ENCODE measurements at places on chromosomes 6 and 20. TPM values are rescaled to one million over a fixed set of nuclear protein-coding genes. Genes with fewer than 3 reads are reported as not detected.

GRCh38 chr6:44342489-44342888 lies at the start of gene SPATS1:
TSS of gene SPATS1 (plus strand) at chr6:44342650. CDS start at chr6:44343096, 446 bp downstream.
- H3K27ac ChIP-seq: no peak within 1 kb of the TSS
- peaks cover 47% of the 10 kb centered on the region for H3K27me3 ChIP-seq
- no peak within 1 kb of the TSS for H3K4me3 ChIP-seq
- H3K36me3 ChIP-seq: no peaks in the 10 kb centered on the region

GRCh38 chr6:142760152-142760551 lies 184.8 kb downstream of the HIVEP2 start:
- peaks cover 21% of the 10 kb centered on the region for H3K36me3 ChIP-seq
- no peak overlapping the region for H3K4me3 ChIP-seq
- H3K27ac ChIP-seq: no peak overlapping the region
- no peaks in the 10 kb centered on the region for H3K27me3 ChIP-seq
- no peak for DNase-seq
- peaks cover 6% of the 10 kb centered on the region for H3K4me1 ChIP-seq

Gene UQCC2
- total RNA-seq: 79.5 TPM

Gene PBOV1
- not detected for total RNA-seq

Gene ORC3
- total RNA-seq: 33.6 TPM

All from type B pancreatic cell (in vitro differentiated cells).